ENCODE measurements at places on chromosomes 7 and 10.

DNA sequence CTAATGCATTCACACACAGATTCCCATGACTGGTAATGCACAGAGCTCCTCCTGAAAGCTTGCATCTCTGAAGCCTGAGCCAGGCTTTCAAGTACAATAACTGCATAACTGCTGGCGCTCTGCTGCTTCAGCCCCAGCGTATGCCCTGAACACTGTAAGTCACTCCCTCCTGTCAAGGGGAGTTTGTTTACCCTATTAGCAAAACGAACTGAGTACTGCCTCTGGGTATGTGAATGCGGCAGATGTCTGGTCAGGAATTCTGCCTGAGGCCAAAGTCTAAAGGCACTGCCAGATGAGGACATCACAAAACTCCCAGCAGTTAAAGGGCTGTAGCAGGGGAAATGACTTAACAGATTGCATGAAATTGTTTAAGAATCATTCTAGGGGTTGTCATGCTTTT lies 97.7 kb downstream of the NRCAM start:
- no peak for DNase-seq

GRCh38 chr7:75900617-75901315 lies 14.2 kb upstream of the POR start:
- no peak for DNase-seq

GRCh38 chr10:99733366-99733765 lies 1.3 kb downstream of the CUTC start:
- DNase-seq: no peak

DNA sequence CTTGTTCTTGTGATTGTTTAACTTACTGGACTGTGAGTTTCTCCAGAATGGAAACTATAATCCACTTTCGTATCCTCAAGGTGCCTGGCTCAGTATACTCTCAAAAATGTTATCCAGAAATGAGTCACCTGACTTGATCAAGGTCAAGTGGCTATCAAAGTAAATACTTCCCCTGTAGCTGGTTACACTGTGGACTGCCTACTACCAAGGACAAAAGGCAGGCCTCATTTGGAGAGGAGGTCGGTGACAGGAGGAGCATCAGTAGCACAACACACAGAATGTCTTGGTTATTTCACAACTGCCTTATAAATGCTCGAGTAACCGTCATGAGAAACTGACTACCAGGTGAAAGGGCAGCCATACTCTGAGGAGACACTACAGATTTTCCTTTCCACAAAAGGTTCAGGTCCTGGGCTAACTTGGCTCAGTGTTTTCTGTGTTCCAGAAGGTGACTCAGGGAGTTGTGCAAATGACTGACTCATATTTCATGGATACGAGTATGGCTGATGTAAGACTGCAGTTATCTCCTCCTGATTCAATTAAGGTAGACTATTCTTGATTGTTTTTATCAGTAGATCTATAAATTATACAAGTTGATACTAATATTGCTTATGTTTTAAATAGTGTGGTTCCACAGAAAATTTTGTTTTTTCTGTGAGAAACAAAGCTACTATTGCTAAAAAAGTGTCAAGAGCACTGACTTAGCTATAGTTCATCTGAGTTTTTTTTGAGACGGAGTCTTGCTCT lies 4.2 kb upstream of the CCNY start:
- DNase-seq: no peak

DNA sequence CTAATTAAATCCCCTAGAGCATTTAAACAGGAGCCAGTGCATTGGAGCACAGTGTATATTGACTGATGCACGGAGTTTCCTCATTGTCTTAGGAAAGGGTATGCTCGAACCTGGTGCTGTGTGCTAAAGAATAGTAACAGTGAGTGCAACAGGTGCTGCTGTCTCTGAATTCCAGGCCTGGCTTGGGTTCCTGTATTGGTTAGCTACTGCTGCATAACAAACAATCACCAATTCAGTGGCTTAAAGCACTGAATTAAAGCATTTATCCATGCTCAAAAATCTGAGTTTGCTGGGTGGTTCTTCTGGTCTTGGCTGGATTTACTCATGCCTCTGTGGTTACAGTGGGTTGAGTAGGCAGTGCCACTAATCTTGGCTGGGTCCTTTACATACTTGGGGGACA lies 1.8 kb upstream of the PNLIPRP1 start:
- no peak for DNase-seq

DNA sequence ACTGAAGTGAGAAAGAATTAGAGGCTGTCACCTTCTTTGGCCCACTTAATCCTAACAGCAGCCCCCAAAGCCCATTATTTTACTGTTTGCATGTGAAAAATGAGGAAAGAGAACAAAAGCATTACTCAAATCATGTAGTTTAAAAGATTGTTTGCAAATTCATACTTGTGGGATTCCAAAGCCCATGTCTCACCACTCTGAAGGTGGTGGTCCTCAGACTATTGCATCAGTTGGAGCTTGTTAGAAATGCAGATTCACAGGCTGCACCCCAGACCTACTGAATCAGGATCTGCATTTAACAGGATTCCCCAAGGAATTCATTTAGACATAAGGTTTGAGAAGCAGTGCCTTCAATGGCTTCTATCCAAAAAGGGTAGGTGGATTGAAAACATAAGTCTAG lies 93.7 kb upstream of the PDE1C start:
- no peak for DNase-seq

DNA sequence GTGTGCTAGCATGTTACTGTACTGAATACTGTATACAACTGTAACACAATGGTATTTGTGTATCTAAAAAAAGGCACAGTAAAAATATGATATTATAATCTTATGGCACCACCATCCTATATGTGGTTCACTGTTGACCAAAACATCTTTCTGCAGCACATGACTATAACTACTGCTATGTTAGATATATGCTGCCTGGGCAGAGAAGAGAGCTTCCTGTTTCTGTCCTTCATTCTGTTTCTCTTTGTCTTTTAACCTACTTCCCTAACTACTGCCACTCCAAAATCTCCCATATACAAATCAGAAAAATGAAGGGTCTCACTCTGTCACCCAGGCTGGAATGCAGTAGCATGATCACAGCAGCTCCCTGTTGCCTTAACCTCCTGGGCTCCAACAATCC lies 8.8 kb upstream of the FGL2 start:
- DNase-seq: no peak

DNA sequence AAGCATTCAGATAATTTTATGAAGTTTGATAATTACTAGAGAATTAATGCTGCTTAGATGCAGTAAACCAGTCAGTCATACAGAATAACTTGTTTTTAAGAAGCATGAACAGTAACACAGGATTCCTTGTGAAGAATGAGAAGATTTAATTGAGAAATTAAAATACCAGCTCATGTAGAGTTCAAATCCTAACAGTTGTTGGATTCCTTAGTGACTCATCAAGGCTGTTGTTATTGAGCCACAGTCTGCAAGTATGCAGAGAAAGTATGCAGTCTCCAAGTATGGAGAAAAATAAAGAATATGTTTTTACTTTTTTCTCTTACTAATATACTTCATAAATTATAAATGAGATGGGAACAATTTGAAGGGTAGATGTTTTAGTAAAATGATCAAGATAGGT lies 30.2 kb upstream of the CYP26C1 start:
- no peak for DNase-seq

DNA sequence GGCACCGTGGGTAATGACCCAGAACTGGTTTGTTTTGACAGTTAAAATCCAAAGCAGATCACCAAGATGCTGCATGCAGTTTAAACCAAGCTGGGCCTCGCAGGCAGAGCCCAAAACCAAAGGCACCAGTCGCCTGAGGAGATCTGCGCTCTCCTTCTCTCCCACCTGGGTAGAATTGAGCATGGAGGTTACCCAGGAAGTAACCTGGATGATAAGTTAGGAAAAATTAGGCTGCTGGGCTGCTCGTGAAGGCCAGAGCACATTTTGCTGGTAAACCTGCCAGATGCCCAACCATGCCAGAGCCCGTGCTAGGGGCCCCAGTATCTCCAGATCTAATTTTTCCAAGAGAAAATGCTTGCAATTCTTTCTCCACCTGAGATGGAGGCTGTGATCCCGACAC lies 388.3 kb upstream of the MGMT start:
- no peak for DNase-seq

- no peak for DNase-seq
These were observed 253.2 kb downstream of the HTR7 start for GRCh38 chr10:90604636-90605035.

- DNase-seq: no peak
These were observed 147.2 kb downstream of the DNAJB6 start for GRCh38 chr7:157483971-157484410.

DNA sequence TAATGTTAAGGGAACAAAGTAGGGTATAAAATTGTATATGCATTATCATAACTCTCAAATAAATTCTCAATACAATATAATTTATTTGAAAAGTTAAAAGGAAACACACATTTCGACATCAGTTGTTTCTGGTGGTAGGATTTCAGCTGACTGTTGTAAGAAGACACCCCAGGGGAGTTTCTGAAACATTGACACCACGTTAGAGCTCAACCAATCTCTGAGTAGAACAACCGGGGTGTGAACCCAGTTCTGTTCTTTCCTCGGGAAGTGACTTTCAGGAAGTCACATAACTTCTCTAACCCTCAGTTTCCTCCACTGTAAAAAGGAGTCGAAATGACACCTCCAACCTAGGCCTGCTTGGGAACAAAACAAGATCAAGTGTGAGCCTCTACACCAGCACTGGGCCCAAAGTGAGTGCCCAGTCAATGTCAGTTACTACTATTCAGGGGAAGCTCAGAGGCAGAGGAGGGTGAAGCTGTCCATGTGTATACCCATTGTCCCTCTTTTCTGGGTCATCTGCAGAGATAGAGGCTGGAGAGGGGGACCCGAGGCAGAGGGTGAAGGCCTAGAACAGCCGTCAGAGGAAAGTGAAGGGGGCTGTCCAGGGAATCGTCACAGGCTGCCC lies 67.1 kb downstream of the AOAH start:
- DNase-seq: no peak

- no peak for DNase-seq
These were observed 279.2 kb downstream of the THSD7A start for GRCh38 chr7:11552676-11553296.

- no peak for DNase-seq
These were observed 126.3 kb downstream of the ARHGAP21 start for GRCh38 chr10:24597426-24597825.

GRCh38 chr7:24463474-24463873 lies 109.8 kb upstream of the PALS2 start:
- DNase-seq: no peak

DNA sequence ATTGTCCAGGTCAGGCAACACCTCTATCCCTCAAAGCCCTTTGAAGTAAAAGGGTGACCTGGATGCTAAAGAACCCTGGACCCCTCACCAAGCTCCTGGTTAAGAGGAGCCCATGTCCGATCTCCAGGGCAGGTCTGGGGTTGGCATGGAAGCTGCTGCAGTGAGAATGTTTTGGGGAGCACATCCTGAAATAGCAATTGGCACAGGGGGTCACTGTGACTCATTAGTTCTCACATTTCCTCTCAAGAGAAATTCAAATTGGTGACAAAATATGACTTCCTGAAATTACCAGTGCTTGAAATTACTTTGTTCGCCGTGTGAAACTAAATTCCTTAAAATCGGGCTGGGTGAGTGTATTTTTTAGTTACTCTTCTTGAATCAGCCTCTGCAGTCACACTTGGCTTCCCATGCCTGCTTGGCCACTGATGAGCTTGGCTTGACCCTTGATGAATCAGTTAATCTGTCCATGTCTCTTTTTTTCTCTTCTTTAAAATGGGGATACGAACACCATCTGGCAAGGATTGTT lies 18.8 kb upstream of the ARHGAP22 start:
- no peak for DNase-seq

DNA sequence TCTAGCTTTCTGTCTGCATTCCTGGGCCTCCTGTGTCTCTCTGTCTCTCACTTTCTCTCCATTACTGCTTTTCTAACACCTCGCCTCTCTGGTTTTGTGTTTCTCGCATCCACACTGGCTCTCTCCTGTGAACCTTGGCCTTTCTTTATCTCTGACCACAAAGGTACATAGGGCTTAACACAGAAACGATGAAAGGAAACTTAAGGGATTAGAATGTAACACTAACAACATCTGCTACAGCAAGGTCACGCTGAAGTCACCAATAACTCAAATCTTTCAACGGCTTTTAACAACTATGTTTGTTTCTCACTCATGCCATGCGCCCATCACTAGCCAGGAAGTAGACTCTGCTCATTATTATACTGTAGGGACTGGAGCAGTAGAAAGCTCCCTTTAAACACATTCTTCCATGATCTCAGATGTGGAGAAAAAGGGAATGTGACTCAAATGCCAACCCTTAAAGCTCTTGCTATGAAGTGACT lies 9.3 kb upstream of the OR6V1 start:
- no peak for DNase-seq

DNA sequence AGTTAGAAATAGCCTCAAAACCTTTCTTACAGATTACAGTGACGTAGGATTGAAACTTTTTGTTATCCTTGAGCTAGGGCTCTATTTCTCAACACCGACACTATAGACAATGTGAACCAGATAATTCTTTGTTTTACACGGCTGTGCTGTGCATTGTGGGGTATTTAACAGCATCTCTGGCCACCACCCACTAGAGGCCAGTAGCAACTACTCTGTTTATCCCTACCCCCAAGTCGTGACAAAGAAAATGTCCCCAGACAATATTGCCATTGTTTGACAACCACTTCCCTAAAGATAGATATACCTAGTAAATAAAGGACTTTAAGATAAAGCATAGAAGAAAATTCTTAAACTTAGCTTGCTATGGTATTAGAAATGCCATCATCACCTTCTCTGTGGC lies 359.6 kb downstream of the ARL4A start:
- DNase-seq: no peak

GRCh38 chr10:105699504-105699903 lies 1058.4 kb downstream of the SORCS3 start:
- DNase-seq: no peak

DNA sequence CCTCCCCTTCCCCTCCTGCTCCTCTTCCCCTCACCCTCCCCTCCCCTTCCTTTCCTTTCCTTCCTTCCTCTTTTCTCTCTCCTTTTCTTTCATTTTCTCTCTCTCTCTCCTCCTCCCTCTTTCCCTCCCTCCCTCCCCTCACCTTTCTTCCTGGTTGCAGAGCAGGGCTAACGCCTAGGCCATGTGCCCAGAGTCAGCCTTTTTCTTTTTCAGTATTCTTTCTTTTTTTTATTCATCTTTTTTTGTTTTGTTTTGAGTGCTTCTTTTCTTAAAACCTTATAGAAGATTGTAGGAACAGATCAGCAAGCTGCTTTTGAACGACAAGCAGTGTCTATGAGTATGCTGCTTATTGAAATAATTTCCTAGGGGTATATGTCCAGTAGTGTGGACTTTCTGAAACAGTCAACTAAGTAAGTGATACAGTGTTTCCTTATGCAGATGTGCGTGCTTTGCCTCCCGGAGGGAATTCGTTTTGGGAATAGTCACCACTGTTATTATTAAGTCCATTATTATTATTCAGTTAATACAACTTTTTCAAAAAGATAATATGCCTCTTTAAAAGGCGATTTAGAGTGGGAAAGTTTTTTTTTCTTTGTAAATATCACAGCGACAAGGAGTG lies 219.2 kb downstream of the CAMK1D start:
- DNase-seq: no peak

GRCh38 chr7:50303335-50304128 lies 984 bp upstream of the IKZF1 start:
- no peak for DNase-seq

Measured in WERI-Rb-1 (cell line).